ENCODE measurements at places on chromosomes 11 and 22. TPM values are rescaled to one million over a fixed set of nuclear protein-coding genes. Genes with fewer than 3 reads are reported as not detected.

C11orf42 gene
- total RNA-seq = not detected

DNA sequence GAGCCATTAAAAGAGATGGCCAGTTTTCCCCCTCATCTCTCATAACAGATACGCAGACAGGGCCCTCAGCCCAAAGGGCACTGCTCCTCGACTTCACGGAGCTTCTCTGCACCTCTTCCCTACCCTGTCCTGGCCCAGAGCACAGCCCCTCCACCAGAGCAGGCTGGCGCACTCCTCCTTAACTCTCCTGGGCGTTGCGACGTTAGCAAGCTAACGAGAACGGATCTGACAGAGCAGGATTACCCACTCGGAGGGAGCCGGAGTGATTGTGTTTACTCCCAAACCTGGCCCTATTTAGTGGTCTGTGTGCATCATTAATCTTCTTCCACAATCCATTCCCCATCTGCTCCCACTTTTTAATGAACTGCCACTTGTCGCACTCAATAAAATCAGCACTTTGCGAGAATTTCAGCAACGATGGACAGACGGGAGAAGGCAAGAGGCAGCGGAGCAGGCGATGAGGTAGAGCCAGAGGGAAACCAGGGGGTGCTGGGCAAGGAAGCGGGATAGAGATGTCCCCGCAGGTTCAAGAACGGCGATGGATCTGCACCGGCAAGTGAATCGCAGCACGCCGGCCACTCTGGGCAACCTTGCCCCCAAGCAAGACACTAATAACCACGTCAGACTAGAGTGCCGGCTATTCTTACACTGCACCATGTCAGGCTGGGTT lies 159.4 kb downstream of the BUD13 start:
- no peak overlapping the region for H3K4me3 ChIP-seq
- no peak for DNase-seq
- peaks cover 2% of the 10 kb centered on the region for H3K27me3 ChIP-seq

DRD4 gene
- total RNA-seq = 0.20 TPM

- no peaks in the 10 kb centered on the region for H3K4me1 ChIP-seq
- no peak overlapping the region for H3K4me3 ChIP-seq
- DNase-seq = no peak
- H3K27me3 ChIP-seq = peaks cover 5% of the 10 kb centered on the region
These were observed 4.6 kb downstream of the TECTA start for GRCh38 chr11:121105481-121106195.

LRRC75B gene
- 2.1 TPM for total RNA-seq

- H3K4me1 ChIP-seq = no peaks in the 10 kb centered on the region
- H3K27me3 ChIP-seq = peaks cover 15% of the 10 kb centered on the region
- H3K4me3 ChIP-seq = no peak overlapping the region
- DNase-seq = no peak
These were observed 82.4 kb upstream of the RTL6 start for GRCh38 chr22:44580176-44581095.

DNA sequence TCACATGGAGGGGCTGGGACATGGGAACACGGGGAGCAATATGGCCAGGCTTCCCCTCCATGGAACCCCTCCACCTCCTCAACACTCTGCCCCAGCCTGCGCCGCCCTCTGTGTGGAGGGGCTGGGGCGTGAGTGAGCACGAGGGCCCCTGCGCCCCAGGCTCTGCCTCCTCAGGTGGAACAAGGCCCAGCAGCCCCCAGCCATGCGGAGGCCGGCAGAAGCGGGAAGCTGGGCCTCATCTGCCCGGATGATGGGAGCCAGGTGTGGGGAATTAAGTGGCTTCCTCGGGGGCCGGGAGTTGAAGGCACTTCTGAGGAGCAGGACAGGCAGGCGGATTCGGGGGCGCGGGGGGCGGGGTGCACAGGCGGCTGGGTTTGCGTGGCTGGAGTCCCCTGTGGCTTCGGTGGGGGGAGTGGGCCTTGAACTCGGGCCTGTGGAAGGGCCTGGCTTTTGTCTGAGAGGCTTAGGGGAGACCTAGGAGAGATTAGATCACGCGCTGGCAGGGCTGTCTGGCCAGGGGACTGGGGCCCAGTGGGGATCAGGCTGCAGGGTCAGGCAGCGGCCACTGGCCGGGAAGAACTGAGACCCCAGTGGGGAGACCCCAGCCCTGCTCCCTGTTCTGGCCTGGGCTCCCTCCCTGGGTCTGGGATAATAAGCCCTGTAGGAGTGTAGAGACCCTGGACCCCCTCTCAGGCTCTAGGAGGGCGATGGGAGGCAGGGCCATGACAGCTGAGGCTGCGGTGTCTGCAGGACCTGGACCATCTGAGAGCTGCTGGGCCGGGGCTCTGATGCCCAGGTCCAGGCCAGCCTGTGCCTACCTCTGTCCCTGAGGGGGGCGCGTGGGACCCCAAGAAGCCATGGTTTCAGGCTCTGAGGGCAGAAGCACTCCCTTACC lies 13.3 kb downstream of the PRR33 start:
- H3K4me1 ChIP-seq = peaks cover 11% of the 10 kb centered on the region
- H3K36me3 ChIP-seq = no peaks in the 10 kb centered on the region
- H3K27me3 ChIP-seq = no peaks in the 10 kb centered on the region
- H3K4me3 ChIP-seq = no peak overlapping the region

DNA sequence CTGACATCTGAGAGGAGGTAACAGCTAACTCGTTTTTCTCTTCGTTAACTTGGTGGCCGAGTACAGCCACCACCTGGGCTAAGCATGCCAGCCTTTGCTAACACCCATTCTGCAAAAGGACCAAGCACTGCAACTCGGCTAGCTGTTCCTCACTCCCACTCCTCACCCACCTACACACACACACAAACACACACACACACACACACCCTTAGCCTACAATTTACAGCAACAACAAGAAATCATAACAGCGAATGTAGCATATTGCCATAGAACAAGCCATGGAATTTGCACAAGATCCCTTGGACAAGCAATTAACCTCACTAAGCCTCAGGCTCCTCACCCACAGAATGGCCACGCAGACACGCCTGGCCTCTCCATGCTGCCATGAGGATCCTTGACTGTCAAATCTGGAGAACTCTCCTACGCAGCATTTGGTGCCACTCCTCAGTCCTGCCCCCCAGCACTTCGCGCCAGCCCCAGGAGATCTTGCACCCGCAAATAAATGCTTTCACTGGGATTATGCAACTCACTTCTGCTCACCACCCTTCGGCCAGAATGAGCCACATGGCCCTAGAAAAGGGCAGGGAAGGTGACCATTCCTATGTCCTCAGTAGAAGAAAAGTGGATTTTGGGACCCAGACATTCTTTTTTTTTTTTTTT lies 58.9 kb downstream of the LARGE1 start:
- no peak for DNase-seq
- H3K4me3 ChIP-seq = no peak overlapping the region

DNA sequence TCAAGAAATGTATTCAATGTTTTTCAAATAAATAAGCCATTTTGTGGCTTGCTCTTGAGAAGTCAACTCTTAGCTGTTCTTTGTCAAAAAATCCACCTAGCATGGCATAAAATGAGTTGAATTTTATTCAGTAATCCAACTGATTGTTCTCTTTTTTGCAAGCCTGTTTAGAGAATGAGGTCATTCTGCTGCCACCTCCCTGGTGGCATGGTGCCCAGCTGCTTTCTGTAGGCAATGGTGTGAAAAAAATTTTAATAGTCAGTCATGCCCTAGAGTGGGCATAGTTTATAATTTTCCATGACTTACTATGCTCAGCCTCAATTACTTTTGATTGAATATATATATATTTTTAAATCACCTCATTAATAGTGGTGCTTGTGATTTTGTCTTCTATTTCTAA lies 177.2 kb downstream of the INSC start:
- no peak overlapping the region for H3K4me3 ChIP-seq
- no peaks in the 10 kb centered on the region for H3K36me3 ChIP-seq
- H3K4me1 ChIP-seq = no peaks in the 10 kb centered on the region
- no peaks in the 10 kb centered on the region for H3K27me3 ChIP-seq
- DNase-seq = no peak

SDHAF2 gene
- total RNA-seq = 47.5 TPM

COMT gene
- 78.7 TPM for total RNA-seq

- peak; percentile 39 for DNase-seq
- peak overlapping the region; percentile 94 for H3K27ac ChIP-seq
- H3K4me3 ChIP-seq = peak overlapping the region; percentile 94
- peaks cover 35% of the 10 kb centered on the region for H3K36me3 ChIP-seq
- H3K27me3 ChIP-seq = no peaks in the 10 kb centered on the region
- H3K4me1 ChIP-seq = peaks cover 53% of the 10 kb centered on the region
These were observed 2.9 kb upstream of the MTFP1 start for GRCh38 chr22:30422481-30423300.

MUC6 gene
- not detected for total RNA-seq

NRGN gene
- total RNA-seq = 7.3 TPM

DNA sequence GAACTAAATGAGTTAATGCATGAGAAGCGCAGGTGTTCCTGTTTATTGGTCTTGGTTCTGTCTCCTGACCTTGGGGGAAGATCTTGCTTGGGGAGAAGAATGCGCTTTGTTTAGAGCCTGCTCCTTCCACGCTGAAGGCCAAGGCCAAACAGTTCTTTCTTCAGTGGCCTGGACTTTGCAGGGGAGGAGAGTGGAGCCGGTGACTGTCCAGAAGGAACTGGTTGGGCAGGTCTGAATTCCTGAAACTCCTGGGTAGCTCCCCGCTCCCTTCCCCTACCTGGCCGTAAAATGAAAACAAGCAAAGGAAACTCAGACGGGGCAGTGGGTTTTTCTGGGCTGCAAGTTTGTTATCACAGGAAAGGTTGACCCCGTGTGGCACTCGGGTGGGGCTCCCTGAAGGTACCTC lies 3.6 kb downstream of the ARHGAP8 start:
- no peak for DNase-seq
- no peaks in the 10 kb centered on the region for H3K36me3 ChIP-seq
- H3K4me1 ChIP-seq = peaks cover 2% of the 10 kb centered on the region
- peaks cover 42% of the 10 kb centered on the region for H3K27me3 ChIP-seq

GRCh38 chr11:57475191-57475590 lies 14.9 kb downstream of the RTN4RL2 start:
- H3K4me3 ChIP-seq = no peak overlapping the region
- H3K27me3 ChIP-seq = peaks cover 51% of the 10 kb centered on the region
- no peaks in the 10 kb centered on the region for H3K36me3 ChIP-seq
- no peak for DNase-seq
- no peak overlapping the region for H3K27ac ChIP-seq
- H3K4me1 ChIP-seq = peaks cover 34% of the 10 kb centered on the region

GRCh38 chr11:27120211-27120610 lies 79.6 kb downstream of the BBOX1 start:
- no peaks in the 10 kb centered on the region for H3K36me3 ChIP-seq
- H3K27me3 ChIP-seq = no peaks in the 10 kb centered on the region
- H3K4me3 ChIP-seq = no peak overlapping the region
- H3K4me1 ChIP-seq = no peaks in the 10 kb centered on the region
- H3K27ac ChIP-seq = no peak overlapping the region

USP2 gene
- 0.48 TPM for total RNA-seq

BRSK2 gene
- 0.18 TPM for total RNA-seq

F2 gene
- not detected for total RNA-seq

DNA sequence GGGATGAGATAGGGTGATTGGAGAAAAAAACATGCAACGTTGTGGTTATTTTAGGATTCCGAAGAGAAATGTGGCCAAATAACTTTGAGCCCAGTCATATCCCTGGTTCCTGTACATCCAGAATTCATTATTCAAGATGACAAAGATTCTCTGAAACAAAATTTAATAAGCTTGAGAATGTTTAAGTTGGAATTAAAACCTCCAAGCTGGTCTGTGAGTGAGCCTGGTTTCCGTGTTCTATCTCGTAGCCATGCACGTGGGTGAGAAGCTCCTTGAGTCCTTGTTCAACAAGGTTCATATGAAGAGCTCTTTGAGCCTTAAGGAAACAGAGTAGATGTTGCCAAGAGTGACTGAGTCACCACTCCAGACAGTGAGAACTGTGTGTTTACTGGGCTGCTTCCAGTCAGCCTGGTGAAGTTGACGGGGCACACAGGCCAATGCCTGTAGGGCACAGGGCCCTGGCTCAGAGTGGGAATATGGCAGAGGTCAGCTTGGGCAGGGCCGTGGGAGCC lies 206.5 kb downstream of the NAV2 start:
- no peak overlapping the region for H3K27ac ChIP-seq
- no peak for DNase-seq
- no peaks in the 10 kb centered on the region for H3K4me1 ChIP-seq
- no peak overlapping the region for H3K4me3 ChIP-seq

DNA sequence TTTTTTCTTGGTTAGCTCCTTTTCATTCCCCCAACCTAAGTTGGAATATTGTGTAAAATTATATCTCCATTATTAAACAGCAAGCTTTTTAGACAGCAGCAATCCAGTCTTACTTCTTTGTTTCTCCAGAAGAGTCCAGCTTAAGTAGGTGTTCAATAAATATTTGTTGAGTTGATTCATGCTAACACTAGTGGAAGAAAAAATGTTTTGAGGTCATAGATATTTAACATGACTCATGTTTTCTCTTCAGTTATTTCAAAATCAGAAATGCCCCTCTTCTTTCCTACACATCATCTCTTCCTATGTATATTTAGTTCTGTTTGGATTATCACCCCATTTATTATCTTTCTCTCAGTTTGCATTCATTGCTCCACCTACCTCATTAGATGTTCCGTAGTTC lies 20.3 kb downstream of the CCDC83 start:
- H3K27me3 ChIP-seq = peaks cover 12% of the 10 kb centered on the region
- H3K27ac ChIP-seq = no peak overlapping the region
- no peak for DNase-seq
- H3K4me3 ChIP-seq = no peak overlapping the region
- H3K4me1 ChIP-seq = no peaks in the 10 kb centered on the region

DNA sequence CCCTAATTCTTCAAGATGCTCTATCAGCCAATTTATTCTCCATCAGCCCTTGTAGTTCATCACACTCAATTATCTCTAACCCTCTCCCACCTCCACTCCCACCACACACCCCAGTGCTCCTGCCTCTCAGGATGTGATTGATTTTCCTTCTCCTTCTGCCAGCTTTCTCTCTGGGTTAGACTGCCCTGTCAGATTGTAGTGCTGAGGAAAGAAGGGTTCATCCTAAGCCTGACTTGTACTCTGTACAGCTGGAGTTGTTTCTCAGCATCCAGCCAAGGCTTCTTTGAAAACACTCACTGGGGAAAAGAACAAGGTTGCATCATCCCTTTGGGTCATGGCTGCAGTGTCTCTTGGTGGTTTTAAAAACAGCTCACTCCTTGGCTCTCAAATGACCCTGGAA lies 61.2 kb downstream of the CECR2 start:
- no peak for DNase-seq
- H3K36me3 ChIP-seq = no peaks in the 10 kb centered on the region
- H3K4me1 ChIP-seq = peaks cover 5% of the 10 kb centered on the region

DNA sequence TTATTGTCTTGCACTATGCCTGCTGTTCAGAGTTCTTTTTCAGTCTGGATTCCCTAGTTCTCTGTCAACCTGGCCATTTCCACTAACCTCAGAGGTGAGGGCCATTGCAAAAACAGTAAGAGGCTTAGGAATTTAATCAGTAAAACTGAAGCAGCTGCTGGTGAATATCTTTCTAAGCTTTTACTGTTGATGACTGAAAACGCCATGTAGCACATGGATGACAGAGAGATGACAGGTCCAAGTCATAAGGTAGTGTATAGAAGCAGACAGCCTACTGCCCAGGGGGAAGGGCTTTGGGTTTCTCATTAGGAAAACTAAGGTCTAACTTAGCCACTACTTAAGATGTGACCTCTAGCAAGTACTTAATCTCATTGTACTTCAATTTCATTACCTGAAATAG lies 152.6 kb upstream of the DDI1 start:
- no peak overlapping the region for H3K27ac ChIP-seq
- no peaks in the 10 kb centered on the region for H3K27me3 ChIP-seq
- no peaks in the 10 kb centered on the region for H3K36me3 ChIP-seq
- H3K4me3 ChIP-seq = no peak overlapping the region

IGSF22 gene
- 0.50 TPM for total RNA-seq

RCOR2 gene
- not detected for total RNA-seq

OR10D3 gene
- total RNA-seq = not detected
